ENCODE measurements at places on chromosomes 6 and 20. TPM values are rescaled to one million over a fixed set of nuclear protein-coding genes. Genes with fewer than 3 reads are reported as not detected.

Gene OLIG3
- not detected for total RNA-seq

- no peak for DNase-seq
These were observed 10.2 kb downstream of the LRRC1 start for GRCh38 chr6:53805016-53805415.

GRCh38 chr20:46872328-46873211 is 22.1 kb upstream of the EYA2 start:
- DNase-seq = no peak

DNA sequence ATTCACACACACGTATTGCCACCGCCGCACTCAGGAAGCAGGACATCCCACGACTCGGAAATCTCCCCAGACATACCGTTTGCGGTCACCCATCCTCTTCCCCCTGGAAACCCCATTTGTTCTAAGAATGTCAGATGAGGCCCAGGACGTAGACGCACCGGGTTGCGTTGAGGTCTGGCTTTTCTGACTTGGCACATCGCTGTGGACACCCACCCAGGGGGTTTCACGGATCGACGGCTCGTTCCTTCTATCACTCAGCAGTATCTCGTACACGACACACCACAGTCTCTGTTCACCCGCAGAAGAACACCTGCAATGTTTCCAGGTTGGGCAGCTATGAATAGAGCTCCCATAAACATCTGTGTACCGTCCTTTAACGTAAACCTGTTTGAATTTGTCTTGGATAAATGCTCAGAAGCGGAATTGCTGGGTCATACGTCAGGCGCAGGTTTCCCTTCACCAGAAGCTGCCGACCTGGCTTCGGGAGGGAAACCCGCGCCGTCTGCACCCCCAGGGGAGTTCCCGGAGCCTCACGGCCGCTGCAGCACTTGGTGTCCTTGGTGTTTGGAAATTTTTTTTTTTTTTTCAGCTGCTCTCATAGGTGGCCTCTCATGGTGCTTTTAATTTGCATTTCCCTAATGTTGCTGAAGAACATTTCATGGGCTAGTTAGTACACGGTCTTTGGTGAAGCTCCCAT is 9.3 kb upstream of the EEF1A2 start:
- no peak for DNase-seq

DNA sequence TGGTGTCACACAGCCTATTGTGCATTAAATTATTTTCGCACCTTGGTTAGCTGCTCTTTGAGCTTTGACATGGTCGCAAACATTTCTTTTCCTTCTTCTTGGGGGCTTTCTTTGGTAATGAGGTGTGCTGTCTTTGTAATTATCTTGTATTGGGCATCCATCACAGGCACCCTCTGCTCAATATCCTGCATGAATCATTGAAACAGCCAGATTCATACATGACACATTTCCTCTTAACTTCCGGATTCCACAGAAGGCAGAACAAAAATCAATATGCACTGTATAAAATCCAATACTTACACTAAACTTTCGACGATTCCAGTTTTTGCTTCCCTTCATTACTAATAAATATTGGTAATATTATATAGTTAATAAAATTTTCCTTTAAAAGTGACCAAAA is 175.6 kb downstream of the SYNE1 start:
- DNase-seq = no peak

Data from T-cell (primary cell).